Activated T-cell treated with anti-CD3 and anti-CD28 coated beads for 1 hour (primary cell): ENCODE measurements at places on chromosomes 16 and 17.

DNA sequence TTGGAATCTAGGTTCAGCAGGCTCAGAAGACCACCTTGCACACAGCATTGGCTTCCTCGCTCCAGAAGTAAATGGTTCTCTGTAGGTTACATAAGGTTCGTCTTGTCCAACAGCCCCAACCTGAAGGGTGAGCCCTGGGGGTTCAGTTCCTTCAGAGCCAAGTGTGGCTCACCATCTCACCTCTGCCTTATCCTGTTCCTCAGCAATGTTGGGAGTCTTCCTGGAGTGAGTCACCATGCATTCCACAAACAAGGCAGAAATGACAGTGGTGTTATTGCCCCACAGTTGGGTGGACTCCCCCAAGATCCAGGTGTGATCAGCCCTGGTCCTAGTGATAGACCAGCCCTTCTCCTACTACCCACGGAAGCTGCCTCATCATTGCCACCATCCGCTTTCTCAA lies 26.8 kb upstream of the SMPD3 start:
- no peak for DNase-seq

DNA sequence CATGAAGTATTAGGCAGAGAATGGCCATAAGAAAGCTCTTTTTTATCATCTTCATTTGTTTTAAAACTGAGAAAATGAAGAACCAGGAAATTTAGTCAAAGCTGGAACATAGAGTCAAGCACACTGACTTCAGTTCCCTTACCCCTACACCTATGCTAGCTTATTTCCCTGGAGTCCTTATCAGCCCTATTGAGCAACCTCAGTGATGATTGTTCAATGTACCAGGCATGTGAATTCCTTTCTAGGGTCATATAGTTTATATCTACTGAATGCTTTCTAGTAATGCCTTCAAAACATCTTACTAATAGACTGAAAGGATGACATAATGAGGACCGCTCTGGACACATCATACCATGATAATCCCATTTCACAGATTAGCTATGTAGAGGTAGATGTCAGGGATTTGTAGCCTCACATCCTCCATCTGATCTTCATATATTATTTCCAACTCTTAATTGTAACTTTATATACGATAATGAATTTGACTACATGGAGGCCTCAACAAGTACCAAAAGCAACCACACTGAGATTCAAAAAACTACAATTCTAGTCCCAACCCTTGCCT lies 460.4 kb upstream of the DYNLRB2 start:
- no peak for DNase-seq

DNA sequence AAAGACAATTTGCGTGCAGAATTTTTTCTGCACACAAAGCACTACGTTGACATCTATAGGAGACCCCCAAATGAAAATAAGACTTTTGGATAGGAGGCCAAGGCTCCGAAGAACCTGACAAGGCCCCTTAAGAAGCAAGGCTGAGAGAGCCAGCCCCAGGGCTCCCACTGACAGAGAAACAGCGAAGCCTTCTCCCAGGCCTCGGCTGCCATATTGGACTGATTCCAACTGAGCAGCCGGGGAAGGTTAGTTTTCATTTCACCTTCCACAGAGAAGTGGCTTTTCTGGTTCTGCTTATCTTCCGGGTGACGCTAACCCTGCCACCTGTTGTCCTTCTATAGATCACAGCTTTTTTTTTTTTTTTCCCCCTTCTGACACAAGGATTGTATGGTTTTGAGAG lies 356.7 kb downstream of the SOX9 start:
- DNase-seq: no peak

DNA sequence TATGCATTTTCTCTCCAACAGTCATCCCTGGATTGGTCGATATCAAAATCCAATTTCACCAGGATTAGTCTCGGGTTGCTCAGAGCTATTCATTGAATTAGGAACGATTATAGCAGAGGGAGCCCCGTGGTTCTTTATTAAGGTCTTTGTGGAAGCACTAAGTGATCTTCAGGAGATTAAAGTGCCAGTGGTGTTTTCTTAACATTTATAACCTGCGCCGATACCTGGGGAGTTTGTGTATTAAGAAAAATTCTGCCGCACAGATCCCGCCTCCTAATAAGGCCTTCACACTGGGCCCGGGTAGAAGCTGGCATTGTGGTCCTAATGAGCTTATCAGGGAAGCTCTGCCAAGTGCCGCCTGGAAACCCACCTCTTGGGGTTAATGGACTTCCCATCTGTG lies 238.7 kb downstream of the RBFOX1 start:
- no peak for DNase-seq

GRCh38 chr17:59498530-59499307 lies 66.7 kb upstream of the DHX40 start:
- DNase-seq: no peak

DNA sequence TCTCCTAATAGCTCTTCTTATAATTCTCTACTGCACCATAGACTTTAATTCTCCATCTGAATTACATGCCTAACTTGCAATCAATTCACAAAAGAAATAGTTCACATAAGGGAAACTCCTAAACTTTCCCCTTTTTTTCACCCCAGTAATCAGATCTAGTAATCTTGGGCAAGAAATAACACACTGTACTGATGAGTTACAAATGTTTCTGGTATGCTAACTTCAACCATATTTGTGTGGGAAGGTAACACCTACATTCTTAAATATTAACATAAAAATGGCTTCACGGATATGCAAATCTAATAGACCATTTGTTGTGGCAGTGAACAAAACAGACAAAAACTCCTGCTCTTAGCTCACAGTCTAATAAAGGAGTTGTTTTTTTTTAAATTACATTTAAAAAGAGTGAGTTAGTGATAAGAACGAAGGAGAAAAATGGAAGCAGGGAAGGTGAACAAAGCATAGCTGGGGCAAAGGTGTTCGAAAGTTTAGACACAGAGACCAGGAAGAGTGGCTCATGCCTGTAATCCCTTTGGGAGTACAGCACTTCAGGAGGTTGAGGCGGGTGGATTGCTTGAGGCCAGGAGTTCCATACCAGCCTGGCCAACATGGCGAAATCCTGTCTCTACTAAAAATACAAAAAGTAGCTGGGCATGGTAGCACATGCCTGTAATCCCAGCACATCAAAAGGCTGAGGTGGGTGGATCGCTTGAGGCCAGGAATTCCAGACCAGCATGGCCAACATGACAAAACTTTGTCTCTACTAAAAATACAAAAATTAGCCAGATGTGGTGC lies 34.8 kb downstream of the CMTM3 start:
- DNase-seq: no peak

DNA sequence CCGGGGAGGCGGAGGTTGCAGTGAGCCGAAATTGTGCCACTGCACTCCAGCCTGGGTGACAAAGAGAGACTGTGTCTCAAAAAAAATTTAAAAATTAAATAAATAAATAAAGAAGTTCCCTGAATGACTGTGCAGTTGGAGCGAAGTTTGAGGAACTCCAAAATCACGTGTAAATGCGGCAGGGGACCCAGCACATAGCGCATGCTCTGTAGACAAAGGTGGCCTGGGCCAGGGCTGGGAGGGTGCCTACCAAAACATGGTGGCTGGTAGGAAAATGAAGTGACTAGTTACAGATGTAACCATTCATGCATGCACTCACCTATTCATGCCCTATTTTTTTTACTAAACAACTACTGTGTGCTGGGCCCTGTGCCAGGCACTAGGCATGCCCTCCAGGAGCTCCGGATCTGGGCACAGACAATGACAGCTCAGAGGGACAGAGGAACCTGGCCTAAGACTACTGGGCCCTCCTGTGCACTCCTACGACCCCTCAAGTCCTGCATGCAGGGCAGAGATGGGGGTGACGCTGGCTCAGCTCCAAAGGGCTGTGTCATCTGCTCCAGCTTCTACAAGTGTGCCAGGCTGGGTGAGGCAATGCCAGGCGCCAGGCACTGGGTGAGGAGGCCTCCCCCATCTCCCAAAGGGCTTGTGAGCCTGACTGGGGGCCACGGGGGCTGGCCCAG lies 65.3 kb downstream of the RMI2 start:
- no peak for DNase-seq

- no peak for DNase-seq
These were observed 446.3 kb upstream of the MAF start for GRCh38 chr16:80046848-80047247.
